ENCODE measurements at places on chromosomes 2 and 18.

GRCh38 chr2:226362980-226363379, 436.6 kb downstream of the IRS1 start:
- no peak for DNase-seq

- no peak for DNase-seq
These were observed 7.7 kb upstream of the SNTG2 start for GRCh38 chr2:942775-943460.

GRCh38 chr18:8741532-8741931, 36.2 kb downstream of the MTCL1 start:
- no peak for DNase-seq

DNA sequence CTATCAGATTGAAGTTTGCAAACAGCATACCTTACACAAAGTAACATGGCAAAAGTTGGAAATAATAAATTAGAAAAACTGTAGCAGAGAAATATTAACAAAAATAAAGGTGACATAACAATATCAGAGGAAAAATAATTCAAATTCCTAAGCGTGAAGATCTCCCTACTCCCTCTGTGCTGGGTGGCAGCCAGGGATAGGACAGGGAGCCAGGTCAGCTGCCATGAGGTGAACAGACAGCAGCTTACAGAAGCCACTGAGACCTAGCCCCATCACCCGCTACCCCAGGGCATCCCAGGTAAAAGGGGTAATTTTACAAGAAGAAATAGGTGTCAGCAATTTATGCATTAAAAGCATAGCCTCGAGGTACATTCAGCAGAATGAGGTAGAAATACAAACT, 423.8 kb upstream of the HS6ST1 start:
- no peak for DNase-seq

DNA sequence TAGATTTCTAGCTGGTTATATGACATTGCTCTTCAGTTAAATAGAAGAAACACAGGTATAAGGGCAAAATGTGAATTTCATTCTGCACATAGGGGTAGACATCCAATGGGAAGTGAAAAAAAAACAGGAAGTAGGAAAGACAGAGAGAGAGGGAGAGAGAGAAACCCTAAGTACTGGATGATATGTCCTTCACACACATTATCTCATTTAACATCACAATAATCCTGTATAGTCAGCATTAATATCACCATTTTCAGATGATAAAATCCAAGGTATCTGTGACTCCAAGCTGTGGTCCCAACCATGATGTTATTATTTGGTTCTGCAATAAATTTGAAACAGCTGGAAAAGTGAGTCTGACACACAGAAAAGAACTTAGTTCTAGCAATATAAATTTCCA, 759.9 kb downstream of the SATB2 start:
- DNase-seq, result no peak

DNA sequence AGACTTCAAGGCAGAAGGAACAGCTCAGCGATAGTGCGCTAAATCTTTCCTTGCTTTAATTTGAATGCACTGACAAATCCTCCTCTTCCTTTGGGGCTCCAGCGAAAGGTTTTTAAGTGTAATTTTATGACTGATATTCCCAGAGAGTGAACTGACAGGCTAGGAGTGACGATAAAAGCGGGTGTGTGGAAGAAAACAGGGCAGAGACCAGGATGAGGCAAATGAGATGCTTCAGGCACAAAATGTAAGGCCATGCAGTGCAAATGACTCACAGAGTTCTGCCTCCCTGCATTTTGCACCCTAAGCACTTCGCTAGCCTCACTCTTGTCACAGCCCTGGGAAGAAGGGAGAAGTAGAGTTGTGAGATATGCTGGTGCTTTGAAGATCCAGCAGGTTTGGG, 14.7 kb downstream of the KLHL23 start:
- DNase-seq, result no peak

- DNase-seq, result no peak
These were observed 88.6 kb upstream of the HAAO start for GRCh38 chr2:42880738-42881690.

- no peak for DNase-seq
These were observed 110.4 kb downstream of the CYP26B1 start for GRCh38 chr2:72037261-72037666.

DNA sequence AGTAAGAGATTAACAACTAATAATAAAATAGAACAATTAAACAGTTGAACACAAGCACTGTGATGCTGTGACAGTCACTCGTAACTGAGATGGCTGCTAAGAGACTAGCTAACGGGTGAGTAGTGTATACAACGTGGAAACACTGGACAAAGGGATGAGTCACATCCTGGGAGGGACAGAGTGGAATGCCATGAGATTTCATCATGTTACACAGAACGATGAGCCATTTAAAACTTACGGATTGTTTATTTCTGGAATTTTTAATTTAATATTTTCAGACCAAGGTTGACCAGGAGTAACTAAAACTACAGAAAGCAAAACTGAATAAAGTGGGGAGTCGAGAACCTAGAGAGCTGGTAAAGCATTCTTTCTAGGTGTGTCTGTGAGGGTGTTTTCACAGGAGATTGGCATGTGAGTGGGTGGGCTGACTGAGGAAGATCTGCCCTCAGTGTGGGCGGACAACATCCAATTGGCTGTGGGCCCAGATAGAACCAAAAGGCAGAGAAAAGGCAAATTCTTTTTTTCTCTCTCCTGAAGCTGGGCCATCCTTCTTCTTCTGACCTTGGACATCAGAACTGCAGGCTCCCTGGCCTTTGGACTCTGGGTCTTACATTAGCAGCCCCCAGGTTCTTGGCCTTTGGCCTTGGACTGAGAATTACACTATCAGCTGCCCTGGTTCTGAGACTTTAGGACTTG, 14.6 kb downstream of the TMSB10 start:
- DNase-seq, result no peak

- DNase-seq, result no peak
These were observed 586.8 kb downstream of the DSC3 start for GRCh38 chr18:30455741-30456140.

GRCh38 chr2:127052771-127053691, 53.9 kb downstream of the BIN1 start:
- no peak for DNase-seq

DNA sequence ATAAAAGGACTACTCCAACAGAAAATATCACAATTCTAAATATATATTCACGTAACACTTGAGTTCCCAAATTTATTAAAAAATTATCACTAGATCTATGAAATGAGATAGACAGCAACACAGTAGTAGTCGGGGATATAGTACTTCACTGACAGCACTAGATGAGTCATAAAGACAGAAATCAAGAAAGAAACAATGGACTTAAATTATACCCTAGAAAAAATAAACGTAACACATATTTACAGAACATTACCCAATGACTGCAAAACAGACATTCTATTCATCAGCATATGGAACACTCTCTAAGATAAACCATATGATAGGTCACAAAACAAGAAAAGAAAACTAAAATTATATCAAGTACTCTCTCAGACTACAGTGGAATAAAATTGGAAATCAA, 429.4 kb downstream of the MBD2 start:
- DNase-seq, result no peak

DNA sequence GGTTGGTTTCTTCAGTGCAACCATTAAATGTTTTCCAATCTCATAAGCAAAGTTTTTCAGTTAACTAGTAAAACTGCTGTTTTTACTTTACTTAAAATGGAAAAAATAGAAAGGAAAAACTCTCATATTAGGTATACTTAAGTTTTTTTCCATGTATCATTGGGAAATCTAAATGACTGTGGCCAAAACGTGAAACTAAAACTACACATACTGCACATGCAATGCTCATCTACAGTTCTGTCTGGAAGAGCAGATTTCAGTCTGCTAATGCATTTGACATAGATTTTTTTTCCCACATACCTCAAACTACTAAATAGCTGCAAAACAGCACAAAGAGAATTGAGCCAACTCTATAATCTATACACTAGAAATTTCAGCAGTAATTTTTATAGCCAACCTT, 62.6 kb downstream of the COL5A2 start:
- no peak for DNase-seq

GRCh38 chr2:189609423-189609816, 28.8 kb upstream of the SLC40A1 start:
- no peak for DNase-seq

All from AML-193 (cell line).